Activated CD4-positive, alpha-beta T cell treated with anti-CD3 and anti-CD28 coated beads, Interleukin-2, amount 50 U/mL, for 24 hours (primary cell): ENCODE measurements at places on chromosomes 5 and 9.
A peak's percentile ranks its signal among the peaks of the same experiment; 100 is the strongest.

DNA sequence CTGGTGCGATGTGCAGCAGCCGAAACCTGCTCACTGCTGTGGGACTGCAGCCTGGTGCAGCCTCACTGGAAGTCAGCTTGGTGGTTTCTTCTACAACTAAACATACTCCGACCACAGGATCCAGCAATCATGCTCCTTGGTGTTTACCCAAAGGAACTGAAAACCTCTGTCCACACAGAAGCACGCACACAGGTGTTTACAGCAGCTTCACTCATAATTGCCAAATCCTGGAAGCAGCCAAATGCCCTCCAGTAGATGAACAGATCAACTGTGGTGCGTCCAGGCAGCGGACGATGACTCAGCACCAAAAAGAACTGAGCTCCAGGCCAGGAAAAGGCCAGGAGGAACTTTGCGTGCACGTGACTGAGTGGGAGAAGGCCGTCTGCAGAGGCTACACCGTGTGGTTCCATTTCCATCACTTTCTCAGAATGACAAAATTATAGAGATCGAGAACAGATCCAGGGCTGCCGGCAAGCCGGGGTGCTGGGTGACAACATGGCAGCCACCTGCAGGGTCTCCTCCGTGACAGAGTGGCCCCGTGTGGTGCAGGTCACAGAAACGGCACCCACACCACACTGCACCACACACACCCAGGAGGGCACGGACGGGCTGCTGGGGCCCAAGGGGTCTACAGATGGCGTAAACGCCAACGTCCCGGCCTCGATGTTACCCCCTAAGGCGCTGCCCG lies 23.1 kb upstream of the NSMF start:
- no peak for DNase-seq

DNA sequence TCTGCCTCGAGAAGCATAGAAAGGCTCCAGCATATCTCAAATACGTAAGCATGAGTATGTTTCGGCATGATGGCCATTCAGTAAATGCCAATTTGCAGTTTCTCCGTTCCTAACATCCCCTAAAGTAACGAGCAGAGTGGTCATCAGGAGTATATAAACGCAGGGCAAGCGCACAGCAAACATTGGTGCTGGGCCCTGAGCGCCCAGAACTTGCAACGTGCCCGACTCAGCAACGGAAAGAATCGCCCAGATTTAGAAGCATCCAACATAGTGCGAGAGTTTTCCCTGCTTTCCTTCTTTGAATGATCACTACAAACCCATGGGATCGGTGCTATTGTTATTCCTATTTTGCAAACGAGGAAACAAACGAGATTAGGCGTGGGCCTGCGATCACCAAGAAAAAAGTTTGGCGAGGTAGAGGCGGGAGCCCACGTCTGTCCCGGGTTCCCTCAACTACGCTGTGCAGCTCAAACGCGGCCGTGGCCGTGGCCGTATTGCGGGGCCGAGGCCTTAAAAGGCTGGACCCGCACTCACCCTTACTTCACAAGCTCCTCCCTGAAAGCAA lies 505 bp downstream of the RPS14 start:
- no peak for DNase-seq

DNA sequence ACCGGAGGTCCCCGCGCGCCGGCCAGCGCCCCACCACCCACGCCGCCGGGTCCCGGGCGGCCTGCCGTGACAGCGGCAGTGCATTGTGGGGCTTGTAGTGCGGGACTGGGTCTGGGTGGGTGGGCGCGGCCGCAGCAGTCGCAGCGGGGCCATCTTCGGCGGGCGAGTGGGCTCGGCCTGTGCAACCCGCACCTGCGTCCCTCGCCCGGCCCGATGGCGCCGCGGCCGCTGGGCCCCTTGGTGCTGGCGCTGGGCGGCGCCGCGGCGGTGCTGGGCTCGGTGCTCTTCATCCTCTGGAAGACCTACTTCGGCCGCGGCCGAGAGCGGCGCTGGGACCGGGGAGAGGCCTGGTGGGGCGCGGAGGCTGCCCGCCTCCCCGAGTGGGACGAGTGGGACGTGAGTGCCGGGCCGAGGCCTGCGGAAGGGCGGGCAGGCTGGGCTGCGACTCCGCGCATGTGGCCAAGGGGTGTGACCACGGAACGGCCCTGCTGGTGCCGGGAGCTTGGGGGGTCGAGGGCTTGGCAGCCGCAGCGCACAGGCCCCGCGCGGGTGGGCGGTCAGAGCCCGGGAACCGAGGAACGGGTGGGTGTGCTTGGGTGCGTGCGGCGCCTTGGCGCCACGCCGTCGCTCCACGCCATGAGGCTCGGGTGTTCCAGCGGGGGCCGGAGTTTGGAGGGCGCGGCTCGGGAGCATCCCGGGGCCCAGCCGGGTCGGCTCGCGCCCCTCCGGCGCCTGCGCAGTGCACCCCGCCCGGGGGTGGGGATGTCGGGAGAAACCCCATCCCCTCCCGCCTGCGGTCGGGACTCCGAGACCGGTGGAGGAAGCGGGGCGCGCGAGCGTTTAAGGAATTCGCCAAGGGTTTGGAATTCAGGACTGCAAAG lies at the start of gene ARL10:
Gene ARL10 (plus strand): TSS at position 137 of the 881 bp plus-strand sequence. CDS start 77 bp downstream, at position 214.
- peak; percentile 46 for DNase-seq

GRCh38 chr5:57207681-57208080 lies 33.8 kb downstream of the GPBP1 start:
- no peak for DNase-seq

- no peak for DNase-seq
Measured at GRCh38 chr9:129878291-129878690, 43.0 kb downstream of the USP20 start.

DNA sequence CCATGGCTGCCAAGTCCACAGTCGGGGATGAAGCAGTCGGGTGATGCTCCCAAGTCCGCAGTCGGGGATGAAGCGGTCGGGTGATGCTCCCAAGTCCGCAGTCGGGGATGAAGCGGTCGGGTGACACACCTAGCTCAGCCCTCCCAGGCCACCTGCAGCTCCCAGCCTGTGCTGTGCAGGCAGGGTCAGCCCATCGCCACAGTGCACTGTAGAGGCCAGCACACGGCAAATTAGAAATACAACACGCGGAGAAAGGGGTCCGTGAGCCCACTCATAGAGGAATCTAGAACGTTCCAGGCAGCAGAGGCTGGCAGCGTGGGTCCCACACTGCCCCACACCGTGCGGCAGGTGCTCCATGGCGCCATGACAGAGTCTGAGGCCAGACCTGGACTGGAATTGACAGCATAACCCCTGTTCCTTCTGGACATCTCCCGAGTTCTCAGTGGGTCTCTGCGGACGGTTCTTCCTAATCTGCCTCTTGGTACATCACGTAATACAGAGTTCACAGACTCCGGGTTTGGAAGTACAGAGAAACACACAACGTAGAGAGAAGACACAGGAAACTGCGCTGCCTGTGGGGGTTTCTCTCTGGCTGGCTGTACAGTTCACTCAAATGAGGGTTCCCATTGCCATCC lies 7.7 kb upstream of the EXOC3 start:
- no peak for DNase-seq

- DNase-seq, result no peak
Measured at GRCh38 chr5:133744051-133744959, 132.0 kb upstream of the FSTL4 start.

- DNase-seq, result no peak
Measured at GRCh38 chr9:137516144-137516917, 33.9 kb downstream of the PNPLA7 start.

DNA sequence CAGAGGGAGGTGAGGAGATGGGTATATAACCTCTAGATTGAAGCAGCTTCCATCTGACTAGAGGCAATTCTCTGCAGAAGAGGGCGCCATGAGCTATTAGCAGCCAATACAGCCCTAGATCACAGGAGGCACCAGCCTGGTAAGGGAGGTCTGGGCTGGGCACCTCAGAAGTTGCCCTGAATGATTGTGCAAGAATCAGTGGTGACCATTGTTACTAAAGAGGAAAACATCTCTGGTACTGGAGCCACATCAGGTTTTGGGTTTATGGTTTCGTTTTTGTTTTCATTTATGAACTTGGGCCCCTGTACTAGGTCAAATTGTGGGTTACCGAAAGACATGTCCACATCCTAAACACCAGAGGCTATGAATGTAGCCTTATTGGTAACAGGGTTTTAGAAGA lies 342.0 kb downstream of the MLLT3 start:
- no peak for DNase-seq

DNA sequence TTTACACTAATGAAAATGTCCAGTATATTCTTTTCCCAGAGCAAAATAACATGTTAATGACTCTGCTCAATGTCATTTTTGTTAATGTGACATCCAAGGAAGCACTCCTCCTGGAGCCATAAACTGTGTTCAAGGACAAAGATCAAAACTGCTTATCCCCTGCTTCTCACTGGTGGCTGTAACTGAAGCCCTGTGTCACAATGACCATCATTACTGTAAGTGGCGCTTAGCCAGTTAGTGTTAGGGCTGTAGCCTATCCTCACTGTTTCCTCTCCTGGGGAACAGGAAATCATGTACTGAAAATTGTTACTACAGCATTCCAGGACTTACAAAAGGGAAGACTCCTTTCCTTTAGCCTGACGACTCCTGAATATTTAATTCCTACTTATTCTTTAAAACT lies 71.7 kb upstream of the COX7C start:
- DNase-seq, result no peak

GRCh38 chr5:127053049-127053448 lies 20.3 kb downstream of the C5orf63 start:
- no peak for DNase-seq

- no peak for DNase-seq
Measured at GRCh38 chr9:89869793-89870580, 265.2 kb downstream of the GADD45G start.

GRCh38 chr9:79465156-79465555 lies 106.6 kb upstream of the TLE4 start:
- DNase-seq, result no peak

GRCh38 chr9:12813960-12814876 lies 39.4 kb downstream of the LURAP1L start:
- DNase-seq, result no peak

GRCh38 chr9:19163631-19164030 lies 36.3 kb upstream of the PLIN2 start:
- DNase-seq, result no peak

DNA sequence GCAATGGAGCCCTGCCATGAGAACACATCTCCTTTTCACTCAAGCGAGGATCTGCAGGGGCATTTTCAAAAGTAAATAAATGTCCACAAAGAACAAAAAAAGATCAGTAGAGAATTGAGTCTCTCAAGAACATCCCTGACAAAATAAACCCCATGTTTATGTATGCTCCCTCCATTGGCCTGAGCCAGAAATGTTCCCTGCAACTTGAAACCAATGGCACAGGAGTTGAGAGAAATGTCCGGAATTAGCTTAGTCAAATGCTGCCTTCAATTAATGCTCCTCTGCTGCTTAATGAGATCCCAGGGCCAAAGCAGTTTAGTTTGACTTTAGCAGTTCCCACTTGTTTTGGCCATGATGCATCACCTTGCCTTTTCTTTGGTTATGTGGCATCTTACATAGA lies 238.3 kb downstream of the EBF1 start:
- no peak for DNase-seq

DNA sequence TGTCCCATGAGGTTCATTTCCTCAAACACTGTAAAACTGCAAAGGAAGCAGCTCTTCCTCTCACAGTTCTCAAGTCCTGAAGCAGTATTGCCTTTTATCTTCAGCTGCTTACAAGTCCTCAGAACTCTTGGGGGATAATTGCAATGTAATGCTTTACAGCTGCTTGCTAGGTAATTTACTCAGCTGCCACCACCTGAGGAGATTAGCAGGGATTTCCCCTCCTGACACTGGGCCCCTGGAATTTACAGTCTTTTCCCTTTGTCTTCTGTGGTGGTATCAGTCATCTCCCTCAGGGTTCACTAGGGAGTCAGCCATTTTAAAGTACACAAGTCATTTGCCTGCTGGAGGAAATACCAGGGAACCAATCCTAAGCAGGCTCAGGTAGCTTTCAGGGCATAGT lies 754.3 kb upstream of the GRAMD2B start:
- DNase-seq, result no peak

DNA sequence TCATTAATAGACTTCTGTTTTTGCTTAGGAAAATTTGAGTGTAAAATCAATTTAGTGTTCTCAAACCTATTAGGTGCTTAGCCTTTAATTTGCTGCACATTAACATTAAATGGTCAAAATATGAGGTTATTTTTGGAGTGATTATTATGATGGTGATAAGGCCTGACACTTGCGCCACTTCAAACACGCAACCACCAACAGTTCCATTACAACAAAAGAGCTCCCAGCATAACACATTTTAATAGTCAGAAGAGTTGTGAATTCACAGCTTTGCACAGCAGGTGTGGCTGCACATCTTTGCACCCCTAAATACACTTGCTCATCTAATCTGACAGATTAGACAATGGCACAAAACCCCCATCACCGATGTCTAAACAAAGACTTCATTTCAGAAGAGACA lies 940.7 kb downstream of the NR2F1-AS1 start:
- DNase-seq, result no peak

DNA sequence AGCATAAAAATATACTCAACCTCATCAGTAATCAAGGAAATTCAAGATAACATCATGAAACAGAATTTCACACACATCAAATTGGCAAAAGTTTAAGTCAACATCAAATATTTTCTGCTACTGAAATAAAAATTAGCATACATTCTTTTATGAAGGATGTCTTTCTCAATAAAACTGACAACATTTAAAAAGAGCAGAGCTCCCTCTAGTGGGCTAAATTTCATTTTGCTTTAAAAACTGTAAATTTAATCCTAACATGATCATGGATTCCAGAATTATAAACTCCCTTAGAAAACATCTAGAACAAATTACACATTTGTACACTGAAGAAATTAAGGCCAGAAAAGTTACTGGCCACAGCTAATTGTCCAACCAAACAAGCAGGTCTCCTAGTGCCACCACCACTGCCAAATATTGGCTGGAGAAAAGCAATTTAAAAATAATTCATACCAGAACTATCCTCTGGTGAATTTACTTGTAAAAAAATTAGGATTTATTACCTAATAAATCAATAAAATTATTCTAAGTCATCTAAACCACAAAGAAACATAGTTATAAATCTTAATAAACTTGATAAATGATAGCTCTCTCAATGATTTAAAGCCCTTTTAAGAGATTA lies 31.2 kb downstream of the DEPDC1B start:
- DNase-seq, result no peak

DNA sequence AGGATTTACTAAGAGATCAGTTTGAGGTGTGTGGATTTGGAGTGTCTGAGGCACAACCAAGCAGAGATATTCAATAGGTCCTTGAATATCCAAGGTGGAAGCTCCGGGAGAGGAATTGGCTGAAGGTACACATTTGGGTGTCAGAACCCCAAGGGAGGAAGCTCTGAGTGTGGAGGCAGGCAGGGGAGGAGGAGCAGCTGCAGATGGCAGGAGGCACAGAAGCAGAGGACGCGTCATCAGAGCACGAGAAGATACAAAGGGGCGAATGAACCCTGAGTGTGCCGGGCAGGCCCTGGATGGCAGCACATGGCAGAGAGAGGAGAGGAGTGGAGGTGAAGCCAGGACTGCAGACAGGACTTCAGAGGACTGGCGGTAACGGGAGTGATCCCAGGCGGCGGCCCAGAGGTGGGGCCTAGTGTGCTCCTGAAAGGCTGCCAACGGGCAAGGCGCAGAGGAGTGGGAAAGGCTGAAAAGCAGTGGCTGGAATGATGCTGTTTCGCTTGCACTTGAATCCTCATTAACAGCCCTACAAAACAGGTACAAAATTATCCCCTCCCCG lies 179.8 kb downstream of the FANCC start:
- DNase-seq, result no peak
